ENCODE measurements at places on chromosomes 6 and 20. TPM values are rescaled to one million over a fixed set of nuclear protein-coding genes. Genes with fewer than 3 reads are reported as not detected.

- H3K4me1 ChIP-seq: peaks cover 7% of the 10 kb centered on the region
- H3K27me3 ChIP-seq: no peaks in the 10 kb centered on the region
Measured at GRCh38 chr6:80543598-80544222, 437.2 kb downstream of the BCKDHB start.

DNA sequence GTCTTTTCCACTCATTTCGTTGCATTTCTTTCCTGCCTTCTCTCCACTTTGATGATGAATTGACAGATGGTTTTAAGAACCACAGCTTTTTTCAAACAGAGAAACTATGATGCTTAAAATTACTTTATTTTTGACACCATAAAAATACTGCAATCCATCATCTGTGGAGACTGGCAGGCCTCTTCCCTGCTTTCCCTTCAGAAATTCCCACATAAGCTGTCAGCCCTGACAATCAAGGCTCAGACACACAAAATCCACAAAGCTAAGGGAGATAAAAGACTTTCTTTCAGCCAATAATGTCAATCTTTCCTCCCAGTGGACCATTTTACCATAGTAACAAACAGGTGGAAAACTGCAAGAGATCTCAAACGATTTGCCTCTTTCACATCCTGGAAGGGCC is 82.4 kb downstream of the IPCEF1 start:
- peaks cover 5% of the 10 kb centered on the region for H3K4me1 ChIP-seq
- no peaks in the 10 kb centered on the region for H3K36me3 ChIP-seq
- H3K4me3 ChIP-seq: no peak overlapping the region
- H3K27me3 ChIP-seq: no peaks in the 10 kb centered on the region

DNA sequence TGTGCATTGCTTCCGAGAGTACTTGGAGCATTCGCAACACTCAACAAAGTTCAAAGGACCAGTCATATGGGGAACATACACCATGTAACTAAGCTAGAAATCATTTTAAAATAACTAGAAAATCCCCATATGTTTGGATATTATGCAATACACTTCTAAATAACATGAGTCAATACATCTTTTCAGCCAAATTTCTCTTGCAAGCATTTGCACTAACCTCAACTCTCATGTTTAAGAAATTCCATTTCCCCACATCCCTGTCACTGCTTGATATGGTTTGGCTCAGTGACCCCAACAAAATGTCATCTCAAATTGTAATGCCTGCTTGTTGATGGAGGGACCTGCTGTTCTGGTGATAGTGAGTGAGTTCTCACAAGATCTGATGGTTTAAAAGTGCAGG is 85.7 kb upstream of the CST7 start:
- peak; percentile 87 for DNase-seq
- no peak overlapping the region for H3K27ac ChIP-seq
- H3K36me3 ChIP-seq: no peaks in the 10 kb centered on the region
- no peaks in the 10 kb centered on the region for H3K4me1 ChIP-seq
- no peak overlapping the region for H3K4me3 ChIP-seq

GRCh38 chr6:133359256-133359655 is 118.1 kb downstream of the EYA4 start:
- H3K27ac ChIP-seq: no peak overlapping the region
- H3K4me1 ChIP-seq: no peaks in the 10 kb centered on the region
- no peak for DNase-seq
- H3K4me3 ChIP-seq: no peak overlapping the region
- H3K27me3 ChIP-seq: no peaks in the 10 kb centered on the region

DNA sequence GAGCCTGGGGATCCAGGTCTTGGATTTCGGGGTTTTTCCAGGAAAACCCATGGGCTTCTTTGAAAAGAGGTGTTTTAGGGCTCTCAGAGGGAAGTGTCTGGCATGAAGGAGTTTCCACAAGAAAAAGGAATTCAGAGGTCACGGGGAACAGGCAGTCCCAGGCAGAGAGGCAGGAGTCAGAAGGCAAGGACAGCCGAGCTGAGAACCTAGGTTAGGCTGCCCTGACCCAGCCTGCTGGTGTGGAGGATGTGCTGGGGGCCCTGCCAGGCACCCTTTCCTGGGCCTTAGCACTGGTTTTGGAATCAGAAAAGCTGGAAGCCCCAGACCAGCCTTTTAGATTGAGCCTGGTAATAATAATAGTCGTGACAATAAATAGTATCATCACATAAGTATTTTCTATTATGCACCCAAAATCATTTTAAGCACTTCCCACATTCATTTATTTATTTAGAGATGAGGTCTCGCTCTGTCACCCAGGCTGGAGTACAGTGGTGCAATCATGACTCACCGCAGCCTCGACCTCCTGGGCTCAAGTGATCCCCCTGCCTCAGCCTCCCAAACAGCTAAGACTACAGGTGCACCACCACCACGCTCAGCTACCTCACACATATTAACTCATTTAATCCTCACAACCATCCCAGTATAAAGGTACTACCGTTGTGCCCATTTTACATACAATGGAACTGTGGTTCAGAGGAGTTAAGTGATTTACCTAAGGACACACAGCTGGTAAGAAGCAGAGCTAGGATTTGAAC is 19.9 kb downstream of the TGM2 start:
- no peak overlapping the region for H3K4me3 ChIP-seq
- H3K36me3 ChIP-seq: peaks cover 19% of the 10 kb centered on the region
- no peaks in the 10 kb centered on the region for H3K27me3 ChIP-seq
- peak overlapping the region; percentile 58 for H3K27ac ChIP-seq
- H3K4me1 ChIP-seq: no peaks in the 10 kb centered on the region

DNA sequence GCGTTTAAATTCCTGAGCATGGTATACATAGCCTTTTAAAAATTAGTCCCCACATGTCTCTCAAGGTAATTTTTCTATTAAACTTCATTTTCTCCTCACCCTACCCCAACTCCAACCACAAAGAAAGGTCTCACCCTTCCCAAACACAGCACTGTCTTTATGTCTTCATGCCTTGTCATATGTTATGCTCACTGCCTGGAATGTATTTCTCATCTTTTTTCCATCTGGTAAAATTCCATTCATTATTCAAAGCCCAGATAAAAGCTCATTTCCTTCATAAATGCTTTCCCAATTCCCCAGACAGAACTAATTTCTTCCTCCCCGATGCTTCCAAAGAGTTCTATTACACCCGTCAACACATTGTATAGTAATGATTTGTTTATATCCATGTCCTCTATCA is 302.0 kb downstream of the ALDH8A1 start:
- no peaks in the 10 kb centered on the region for H3K36me3 ChIP-seq
- DNase-seq: no peak
- H3K27ac ChIP-seq: no peak overlapping the region
- H3K4me1 ChIP-seq: no peaks in the 10 kb centered on the region

- no peaks in the 10 kb centered on the region for H3K4me1 ChIP-seq
- H3K27me3 ChIP-seq: no peaks in the 10 kb centered on the region
- no peak overlapping the region for H3K4me3 ChIP-seq
- no peak overlapping the region for H3K27ac ChIP-seq
Measured at GRCh38 chr20:37231947-37232630, 29.5 kb downstream of the GHRH start.

DNA sequence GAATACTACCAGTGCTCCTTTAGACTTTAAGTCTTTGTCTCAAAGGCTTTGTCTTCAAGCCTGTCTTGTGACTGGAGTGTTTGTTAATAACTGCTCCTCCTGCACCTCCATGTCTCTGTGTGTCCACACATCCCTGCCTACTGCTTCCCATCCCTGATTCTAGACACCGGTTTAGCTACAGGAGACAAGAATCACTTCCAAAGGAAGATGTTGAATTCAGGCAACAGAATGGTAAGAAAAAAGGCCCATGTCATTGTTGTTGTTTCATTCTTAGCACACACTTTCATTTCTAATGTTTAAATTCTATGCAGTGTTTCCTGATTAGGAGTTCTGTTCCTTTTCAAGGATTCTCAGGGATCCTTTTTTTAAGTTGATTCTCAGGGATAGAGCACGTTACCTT is 293.6 kb upstream of the STXBP5 start:
- H3K27me3 ChIP-seq: no peaks in the 10 kb centered on the region
- peaks cover 4% of the 10 kb centered on the region for H3K4me1 ChIP-seq
- no peak for DNase-seq
- H3K4me3 ChIP-seq: no peak overlapping the region
- no peaks in the 10 kb centered on the region for H3K36me3 ChIP-seq

GRCh38 chr20:17295991-17296390 is 69.2 kb downstream of the PCSK2 start:
- H3K27me3 ChIP-seq: no peaks in the 10 kb centered on the region
- H3K36me3 ChIP-seq: no peaks in the 10 kb centered on the region
- DNase-seq: no peak
- H3K27ac ChIP-seq: no peak overlapping the region
- H3K4me3 ChIP-seq: no peak overlapping the region

GRCh38 chr6:37033819-37034795 is 28.7 kb downstream of the FGD2 start:
- H3K4me3 ChIP-seq: no peak overlapping the region
- H3K36me3 ChIP-seq: no peaks in the 10 kb centered on the region
- H3K4me1 ChIP-seq: no peaks in the 10 kb centered on the region
- H3K27ac ChIP-seq: no peak overlapping the region

DNA sequence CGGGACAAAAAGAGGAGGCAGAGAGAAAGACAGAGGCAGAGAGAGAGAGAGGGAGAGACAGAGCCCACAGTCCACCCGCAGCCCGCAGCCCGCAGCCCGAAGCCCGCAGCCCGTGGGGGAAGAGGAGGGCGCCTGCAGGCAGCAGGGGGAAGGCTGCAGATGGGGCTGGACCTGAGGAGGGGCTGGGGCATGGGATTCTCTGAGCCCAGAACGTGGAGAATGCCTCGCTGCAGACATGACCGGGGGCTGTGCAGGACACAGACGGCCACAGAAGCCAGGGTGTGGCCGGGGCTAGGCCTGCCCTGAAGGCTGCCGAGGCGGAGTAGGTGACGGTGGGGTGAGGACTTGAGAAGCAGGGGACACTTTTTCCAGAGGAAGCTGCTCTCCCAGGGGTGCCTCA is 6.5 kb upstream of the SLCO4A1 start:
- H3K27ac ChIP-seq: no peak overlapping the region
- peaks cover 6% of the 10 kb centered on the region for H3K27me3 ChIP-seq
- H3K4me3 ChIP-seq: no peak overlapping the region
- DNase-seq: no peak
- H3K36me3 ChIP-seq: no peaks in the 10 kb centered on the region

Gene LRRC73
- 0.87 TPM for polyA plus RNA-seq

Gene SLC17A9
- polyA plus RNA-seq: 9.9 TPM

Gene SEL1L2
- not detected for polyA plus RNA-seq
